ENCODE measurements at places on chromosomes 2 and 18.
A peak's percentile ranks its signal among the peaks of the same experiment; 100 is the strongest.

DNA sequence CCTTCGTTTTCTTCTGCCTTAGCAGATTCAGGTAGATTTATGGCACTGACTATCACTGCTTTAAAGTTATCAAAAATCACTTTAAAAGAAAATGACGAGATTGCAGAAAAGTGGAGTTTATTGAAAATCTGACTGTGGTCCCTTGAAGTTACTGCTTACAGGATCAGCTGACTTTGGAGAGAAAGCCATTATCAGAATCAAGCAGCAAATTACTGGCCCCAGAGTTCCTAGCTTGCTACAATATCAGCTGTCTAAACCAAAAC is 18.5 kb downstream of the MBP start:
- DNase-seq: no peak

DNA sequence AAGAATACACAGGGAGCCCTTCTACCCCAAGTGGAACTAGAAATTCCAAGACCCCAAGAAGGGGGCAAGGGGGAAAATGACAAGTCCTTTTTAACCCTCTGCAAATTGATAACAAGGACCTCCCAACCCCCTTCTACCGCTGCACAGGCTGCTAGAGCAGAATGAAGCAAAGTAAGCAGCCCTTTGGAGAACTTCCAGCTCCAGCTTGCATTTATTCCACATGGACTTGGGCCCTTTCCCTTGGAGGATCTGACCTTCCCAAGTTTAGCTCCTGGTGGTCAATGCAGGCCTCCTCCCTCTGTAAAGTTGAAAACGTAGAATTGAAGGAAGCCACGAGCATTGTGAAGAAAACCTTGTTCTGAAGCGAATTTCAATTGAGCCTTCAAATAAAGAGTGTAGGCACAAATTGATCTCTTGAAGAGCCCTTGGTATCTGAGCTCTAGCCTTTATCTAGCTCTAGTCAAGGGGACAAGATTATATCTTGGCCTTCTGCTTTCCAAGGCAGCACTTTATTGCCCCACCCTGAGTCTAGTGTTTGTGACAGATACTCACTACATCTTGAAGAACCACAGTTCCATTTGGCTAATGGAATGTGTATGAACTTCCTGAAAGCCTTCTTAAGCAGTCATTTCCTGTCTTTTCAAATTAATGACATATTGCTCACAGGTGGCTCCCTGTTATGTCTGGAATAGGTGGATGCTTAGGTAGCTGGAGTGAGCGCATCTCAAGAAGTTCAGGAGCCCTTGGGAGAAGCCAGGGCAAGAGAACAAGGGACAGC is 37.2 kb downstream of the SLC14A2 start:
- no peak for DNase-seq

DNA sequence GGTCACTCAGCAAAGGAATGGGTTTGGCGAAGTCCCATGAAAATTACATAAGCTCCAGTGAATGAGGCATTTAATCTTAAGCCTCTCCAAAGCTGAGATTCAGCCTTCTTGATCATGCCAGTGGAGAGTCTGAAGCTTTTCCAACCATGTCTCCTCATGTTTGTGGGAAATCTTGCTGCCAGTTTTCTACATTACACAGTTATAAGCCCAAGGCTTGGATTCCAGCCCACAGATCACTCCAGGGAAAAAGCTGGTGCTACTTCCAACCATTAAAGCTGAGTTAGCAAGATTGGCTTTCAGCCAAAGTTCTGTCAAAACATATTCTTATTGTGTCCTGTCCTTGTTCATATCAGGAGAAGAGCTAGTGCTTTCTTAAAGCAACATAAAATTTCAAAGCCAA is 293.8 kb downstream of the LRRTM4 start:
- no peak for DNase-seq

- DNase-seq: peak; percentile 20
Measured at GRCh38 chr2:207854484-207855440, 85.1 kb upstream of the FZD5 start.

- no peak for DNase-seq
Measured at GRCh38 chr2:36394804-36395203, 39.2 kb downstream of the CRIM1 start.

GRCh38 chr2:72001937-72002690 is 145.5 kb downstream of the CYP26B1 start:
- no peak for DNase-seq

DNA sequence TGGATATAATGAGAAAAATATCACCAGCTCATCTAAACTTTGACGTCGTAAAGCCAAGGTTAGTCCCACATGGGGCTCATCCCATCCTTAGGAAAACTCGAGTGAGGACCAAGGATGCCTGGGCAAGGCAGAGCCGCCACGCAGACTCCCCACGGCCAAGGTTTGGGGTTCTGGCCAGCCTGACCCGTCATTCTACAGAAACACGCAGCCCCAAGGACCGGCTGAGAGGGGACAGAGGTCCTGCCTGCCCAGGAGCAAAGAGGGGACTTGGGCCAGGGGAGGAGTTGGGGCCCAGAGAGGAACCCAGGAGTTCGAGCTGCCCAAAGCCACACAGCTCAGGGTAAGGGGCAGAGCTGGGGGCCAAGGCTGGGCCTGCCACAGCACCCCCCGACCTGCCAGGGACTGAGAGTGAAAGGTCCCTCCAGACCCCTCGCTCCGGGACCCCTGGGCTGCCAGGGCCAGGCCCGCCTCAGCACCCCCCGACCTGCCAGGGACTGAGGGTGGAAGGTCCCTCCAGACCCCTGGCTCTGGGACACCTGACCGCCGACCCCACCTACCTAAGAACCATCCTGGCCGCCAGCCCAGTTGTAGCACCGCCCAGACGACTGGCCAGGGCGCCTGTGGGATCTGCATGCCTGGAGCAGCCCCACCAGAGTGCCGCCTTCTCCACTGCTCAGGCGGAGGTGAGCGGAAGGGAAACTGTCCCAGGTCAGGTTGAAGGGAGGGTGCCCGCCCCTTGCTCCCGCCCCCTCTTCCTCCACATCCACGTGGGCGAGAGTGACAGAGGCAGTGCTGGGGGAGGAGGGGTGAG is at the start of gene PDCD1:
Gene PDCD1 (minus strand): TSS at position 689 of the 811 bp plus-strand sequence. CDS start 56 bp downstream, at position 633.
- DNase-seq: no peak

- DNase-seq: peak; percentile 36
Measured at GRCh38 chr2:162890690-162891311, 52.2 kb upstream of the KCNH7 start.

- DNase-seq: no peak
Measured at GRCh38 chr2:99181624-99182000, 628 bp downstream of the MRPL30 start.

DNA sequence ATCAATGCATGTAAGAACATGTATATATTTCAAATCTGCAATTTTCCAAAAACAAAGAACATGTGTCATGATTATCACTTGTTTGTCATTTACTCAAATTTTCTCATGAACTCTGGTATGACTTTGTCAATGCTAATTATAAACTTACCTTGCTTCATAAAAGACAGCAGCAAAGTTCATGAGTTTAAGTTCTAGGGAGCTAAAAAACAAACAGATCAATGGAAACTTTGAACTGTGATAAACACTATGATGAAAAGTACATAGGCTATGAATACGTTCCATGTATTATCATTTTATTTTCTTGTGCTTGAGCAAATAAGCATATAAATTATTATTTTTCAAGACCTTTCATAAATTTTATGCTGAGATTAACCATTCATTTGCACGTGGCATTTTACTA is 940.8 kb downstream of the MBD2 start:
- no peak for DNase-seq

DNA sequence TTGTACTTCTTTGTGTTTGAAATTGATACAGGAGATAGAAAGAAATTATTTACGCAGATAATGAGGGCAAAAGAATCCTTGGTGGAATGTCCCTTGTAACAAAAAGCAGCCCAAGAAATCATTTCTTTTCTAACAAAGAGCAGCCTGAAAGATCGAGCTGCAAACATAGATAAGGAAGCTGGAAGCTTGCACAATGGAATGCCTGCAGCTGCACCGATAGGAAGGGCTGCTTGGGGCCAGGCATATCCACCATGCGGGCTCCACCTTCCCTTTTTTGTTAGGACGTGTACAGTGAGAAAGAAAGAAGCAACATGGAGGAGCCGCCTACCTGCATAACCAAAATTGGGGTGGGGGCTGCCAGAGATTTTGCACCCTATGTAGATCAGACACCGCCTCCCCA is 568.7 kb downstream of the METTL4 start:
- no peak for DNase-seq

GRCh38 chr2:226440127-226440918 is 359.3 kb downstream of the IRS1 start:
- DNase-seq: no peak

All from HTR-8/SVneo (cell line).